ENCODE measurements at places on chromosomes 4 and X.

GRCh38 chrX:54920610-54921426, at the start of gene TRO:
Gene TRO (plus strand): TSS chrX:54920824. CDS start chrX:54922247, 1,423 bp downstream.
- H3K27ac ChIP-seq: no peak within 1 kb of the TSS
- DNase-seq: no peak
- no peak within 1 kb of the TSS for H3K4me3 ChIP-seq
- no peaks in the 10 kb centered on the region for H3K27me3 ChIP-seq
- H3K4me1 ChIP-seq: no peaks in the 10 kb centered on the region

DNA sequence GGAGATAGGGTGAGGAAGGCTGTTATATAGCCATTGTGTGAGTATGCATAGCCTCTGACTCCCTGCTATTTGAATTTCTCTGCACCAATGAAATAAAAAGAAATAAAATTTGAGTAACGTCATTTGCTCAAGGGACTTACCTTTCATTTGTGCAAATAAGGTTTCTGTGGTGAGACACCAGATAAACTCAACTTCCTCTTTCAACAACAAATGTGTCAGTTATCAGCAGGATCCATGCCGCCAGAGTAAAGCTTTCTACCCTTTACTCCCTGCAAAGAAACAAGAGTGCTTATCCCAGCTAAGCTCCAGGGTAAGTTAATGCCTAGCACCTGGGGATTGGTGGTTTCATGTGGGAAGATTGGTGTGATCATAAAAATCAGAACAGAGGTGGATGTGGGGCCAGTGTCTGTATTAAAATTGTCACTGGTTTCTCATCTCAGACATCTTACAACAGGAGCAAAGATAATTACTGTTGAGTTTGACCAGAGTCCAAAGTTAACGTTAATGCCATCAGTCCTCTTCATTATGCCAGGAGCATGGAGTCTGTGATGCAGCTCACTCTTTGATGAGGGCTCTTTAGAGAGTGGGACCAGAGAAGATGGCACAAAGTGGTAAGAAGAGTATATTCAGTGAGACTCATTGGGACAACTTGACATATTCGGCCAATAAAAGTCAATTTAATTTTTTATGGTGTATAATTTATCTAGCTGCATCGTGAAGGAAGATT, at the start of gene P2RY10:
Gene P2RY10, plus strand, starts transcription at position 206 of the 727 bp plus-strand sequence. CDS start 15,130 bp downstream, outside the sequence.
- H3K36me3 ChIP-seq: no peaks in the 10 kb centered on the region
- no peak within 1 kb of the TSS for H3K4me3 ChIP-seq
- no peaks in the 10 kb centered on the region for H3K4me1 ChIP-seq
- no peak within 1 kb of the TSS for H3K27ac ChIP-seq

GRCh38 chr4:175422331-175422730, 389.7 kb downstream of the GPM6A start:
- H3K36me3 ChIP-seq: no peaks in the 10 kb centered on the region
- peak overlapping the region; percentile 99 for H3K27ac ChIP-seq
- H3K4me3 ChIP-seq: no peak overlapping the region

- DNase-seq: no peak
- no peaks in the 10 kb centered on the region for H3K36me3 ChIP-seq
- no peak overlapping the region for H3K27ac ChIP-seq
- H3K4me1 ChIP-seq: no peaks in the 10 kb centered on the region
Observed at GRCh38 chr4:955931-956381, 17.4 kb downstream of the DGKQ start.

DNA sequence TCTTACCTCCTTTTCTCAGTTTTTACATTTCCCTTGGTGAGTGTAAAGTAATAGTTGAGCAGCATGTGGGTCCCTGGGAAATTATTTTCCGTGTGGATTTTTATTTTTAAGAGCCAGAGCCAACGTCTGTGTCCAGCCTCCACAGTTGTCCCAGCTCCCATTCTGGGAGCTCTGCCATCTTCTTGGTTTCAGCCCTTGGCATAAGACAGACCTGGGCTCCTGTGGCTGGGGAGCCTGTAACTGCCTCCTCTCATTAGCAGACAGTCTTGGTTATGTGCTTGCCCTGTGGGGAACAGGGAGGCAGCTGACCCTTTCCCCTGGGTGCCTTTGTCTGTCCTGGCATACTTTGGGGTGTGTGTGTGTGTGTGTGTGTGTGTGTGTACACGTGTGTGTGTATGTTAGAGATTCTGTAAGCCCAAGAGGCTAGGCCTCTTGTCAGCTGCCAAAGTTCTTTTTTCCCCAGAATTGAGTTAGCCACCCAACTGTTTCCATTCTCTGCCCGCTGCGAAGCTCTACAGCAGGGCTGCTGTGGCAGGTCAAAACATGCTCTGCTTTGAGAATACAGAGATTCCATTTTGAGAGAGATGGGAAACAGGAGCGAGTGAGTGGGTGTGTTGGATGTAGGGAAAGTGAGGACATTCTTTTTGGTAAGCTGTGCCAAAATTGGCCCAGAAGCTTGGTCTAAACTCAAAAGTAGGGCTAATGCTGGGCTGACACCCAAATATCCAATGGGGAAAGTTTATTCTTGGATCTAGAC, 140.7 kb downstream of the TMEM164 start:
- H3K4me3 ChIP-seq: no peak overlapping the region
- no peak for DNase-seq
- H3K36me3 ChIP-seq: no peaks in the 10 kb centered on the region
- H3K27ac ChIP-seq: no peak overlapping the region
- H3K4me1 ChIP-seq: no peaks in the 10 kb centered on the region
- no peaks in the 10 kb centered on the region for H3K27me3 ChIP-seq

- no peaks in the 10 kb centered on the region for H3K36me3 ChIP-seq
- no peaks in the 10 kb centered on the region for H3K27me3 ChIP-seq
- H3K27ac ChIP-seq: no peak overlapping the region
- no peak for DNase-seq
- H3K4me1 ChIP-seq: peaks cover 10% of the 10 kb centered on the region
Observed at GRCh38 chrX:134533352-134533751, 73.4 kb downstream of the HPRT1 start.

DNA sequence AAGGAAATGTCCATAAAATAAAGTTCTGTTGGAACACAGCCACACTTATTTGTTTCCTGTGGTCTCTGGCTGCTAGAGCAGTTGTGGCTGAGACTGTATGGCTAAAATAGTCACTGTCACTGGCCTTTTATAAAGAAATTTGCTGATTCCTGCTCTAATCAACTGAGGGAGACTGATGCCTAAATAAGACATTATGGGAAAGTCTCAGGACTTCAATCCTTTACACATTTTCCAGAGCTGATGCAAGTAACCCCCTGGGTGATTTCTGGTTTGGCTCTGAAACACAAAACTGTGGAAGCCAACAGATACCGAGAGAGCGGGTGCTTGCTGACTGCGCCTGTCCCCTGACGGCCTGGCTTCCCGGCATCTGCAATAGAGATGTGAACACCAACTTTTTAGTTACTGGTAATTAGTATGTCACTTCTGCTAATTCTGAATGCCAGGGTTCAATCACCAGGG, 64.0 kb downstream of the POLR2B start:
- H3K4me1 ChIP-seq: peaks cover 8% of the 10 kb centered on the region
- no peak for DNase-seq
- no peak overlapping the region for H3K27ac ChIP-seq
- H3K4me3 ChIP-seq: no peak overlapping the region
- H3K36me3 ChIP-seq: no peaks in the 10 kb centered on the region

- DNase-seq: peak; percentile 56
- no peaks in the 10 kb centered on the region for H3K36me3 ChIP-seq
- H3K4me1 ChIP-seq: no peaks in the 10 kb centered on the region
Observed at GRCh38 chrX:49840679-49841078, 11.6 kb downstream of the PAGE4 start.

DNA sequence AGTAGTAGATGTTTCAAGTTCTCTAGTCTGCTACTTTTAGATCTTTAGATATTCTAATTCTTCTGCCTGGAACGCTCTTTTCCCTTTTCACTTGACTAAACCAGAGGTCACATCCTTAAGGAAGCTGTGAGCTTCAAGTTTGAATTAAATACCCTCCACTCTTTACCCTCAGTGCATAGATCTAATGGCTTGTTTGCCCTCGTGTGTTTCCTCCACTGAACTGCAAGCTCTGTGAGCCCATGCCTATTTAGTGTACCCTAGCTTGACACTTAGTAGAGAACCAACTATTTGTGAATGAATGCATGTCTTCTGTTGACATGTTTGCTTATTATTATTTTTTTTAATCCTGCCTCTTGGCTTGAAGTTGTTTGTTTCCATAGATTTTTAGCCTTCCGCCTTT, 138.3 kb downstream of the PDE5A start:
- H3K27me3 ChIP-seq: no peaks in the 10 kb centered on the region
- no peak overlapping the region for H3K4me3 ChIP-seq
- no peaks in the 10 kb centered on the region for H3K36me3 ChIP-seq
- peak; percentile 32 for DNase-seq

GRCh38 chrX:107467271-107467670, 17.8 kb downstream of the FRMPD3 start:
- H3K27ac ChIP-seq: no peak overlapping the region
- H3K4me3 ChIP-seq: no peak overlapping the region
- H3K36me3 ChIP-seq: no peaks in the 10 kb centered on the region
- no peaks in the 10 kb centered on the region for H3K4me1 ChIP-seq
- H3K27me3 ChIP-seq: no peaks in the 10 kb centered on the region

GRCh38 chr4:186728631-186729271, 5.1 kb upstream of the FAT1 start:
- no peaks in the 10 kb centered on the region for H3K36me3 ChIP-seq
- H3K27ac ChIP-seq: peak overlapping the region; percentile 90
- H3K4me3 ChIP-seq: peak overlapping the region; percentile 96
- H3K27me3 ChIP-seq: no peaks in the 10 kb centered on the region

- H3K27ac ChIP-seq: no peak overlapping the region
- H3K36me3 ChIP-seq: no peaks in the 10 kb centered on the region
- no peaks in the 10 kb centered on the region for H3K4me1 ChIP-seq
- H3K27me3 ChIP-seq: no peaks in the 10 kb centered on the region
- no peak overlapping the region for H3K4me3 ChIP-seq
Observed at GRCh38 chr4:38654273-38654672, 9.7 kb upstream of the KLF3 start.

- H3K27me3 ChIP-seq: peaks cover 13% of the 10 kb centered on the region
- H3K27ac ChIP-seq: no peak overlapping the region
- no peaks in the 10 kb centered on the region for H3K36me3 ChIP-seq
- H3K4me3 ChIP-seq: no peak overlapping the region
- no peaks in the 10 kb centered on the region for H3K4me1 ChIP-seq
Observed at GRCh38 chr4:82126512-82127040, 247.2 kb downstream of the HNRNPD start.

DNA sequence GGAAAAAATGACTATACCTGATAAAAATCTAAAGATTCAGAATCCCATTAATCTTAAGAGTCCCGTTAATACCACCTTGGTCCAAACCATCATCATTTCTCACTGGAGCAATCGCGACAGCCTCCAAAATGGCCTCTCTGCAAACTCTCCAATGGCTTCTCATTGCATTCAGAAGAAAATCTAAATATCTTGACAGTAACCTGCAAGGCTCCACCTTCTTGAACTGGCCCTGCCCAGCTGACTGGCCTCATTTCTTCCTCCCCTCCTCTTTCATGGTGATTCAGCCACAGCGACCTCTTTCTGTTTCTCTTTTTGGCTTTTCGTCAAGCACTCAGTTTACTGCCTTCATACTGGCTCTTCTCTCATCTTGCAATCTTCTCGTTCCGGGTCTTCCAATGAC, 56.2 kb upstream of the GPRIN3 start:
- no peaks in the 10 kb centered on the region for H3K36me3 ChIP-seq
- DNase-seq: no peak
- H3K27ac ChIP-seq: no peak overlapping the region
- H3K27me3 ChIP-seq: peaks cover 34% of the 10 kb centered on the region

DNA sequence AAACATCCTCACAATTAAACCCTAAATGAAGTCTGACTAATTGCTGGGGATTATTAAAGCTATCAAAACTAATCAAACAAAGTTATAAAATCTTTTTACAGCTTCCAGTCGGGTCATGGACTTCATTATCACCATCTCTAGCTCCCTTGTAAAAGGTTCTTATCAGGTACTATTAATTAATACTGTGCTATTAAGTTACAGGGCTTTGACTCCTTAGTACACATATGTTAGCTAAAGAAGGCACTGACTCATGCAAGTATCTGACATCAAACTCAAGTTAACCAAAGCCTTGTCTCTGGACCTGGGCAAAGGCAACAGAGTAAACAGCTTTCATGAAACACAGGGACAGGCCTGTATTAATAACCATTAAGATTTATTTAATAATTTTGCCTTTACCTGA, 7.9 kb upstream of the ADH4 start:
- no peak for DNase-seq
- H3K36me3 ChIP-seq: no peaks in the 10 kb centered on the region
- no peak overlapping the region for H3K4me3 ChIP-seq
- H3K27ac ChIP-seq: no peak overlapping the region
- H3K4me1 ChIP-seq: no peaks in the 10 kb centered on the region

- no peaks in the 10 kb centered on the region for H3K27me3 ChIP-seq
- H3K36me3 ChIP-seq: no peaks in the 10 kb centered on the region
- peak; percentile 83 for DNase-seq
- peaks cover 36% of the 10 kb centered on the region for H3K4me1 ChIP-seq
Observed at GRCh38 chr4:125389713-125390112, 75.0 kb downstream of the FAT4 start.

GRCh38 chrX:96563646-96564045, 121.0 kb upstream of the DIAPH2 start:
- no peaks in the 10 kb centered on the region for H3K36me3 ChIP-seq
- peak; percentile 24 for DNase-seq
- H3K27ac ChIP-seq: peak overlapping the region; percentile 19
- no peaks in the 10 kb centered on the region for H3K27me3 ChIP-seq
- H3K4me3 ChIP-seq: no peak overlapping the region
- peaks cover 12% of the 10 kb centered on the region for H3K4me1 ChIP-seq

- peaks cover 27% of the 10 kb centered on the region for H3K4me1 ChIP-seq
- H3K27me3 ChIP-seq: no peaks in the 10 kb centered on the region
- H3K4me3 ChIP-seq: no peak overlapping the region
- no peaks in the 10 kb centered on the region for H3K36me3 ChIP-seq
- no peak for DNase-seq
Observed at GRCh38 chr4:87241336-87241735, 20.9 kb upstream of the KLHL8 start.

GRCh38 chr4:6620296-6620695, 20.2 kb upstream of the MRFAP1 start:
- no peaks in the 10 kb centered on the region for H3K27me3 ChIP-seq
- H3K4me3 ChIP-seq: no peak overlapping the region
- DNase-seq: no peak
- no peaks in the 10 kb centered on the region for H3K36me3 ChIP-seq
